ENCODE measurements at places on chromosomes 1 and 21.

GRCh38 chr1:63917571-63918417 lies 144.0 kb downstream of the ROR1 start:
- DNase-seq, result no peak

GRCh38 chr1:115133440-115133839 lies 44.1 kb upstream of the TSPAN2 start:
- DNase-seq, result no peak

DNA sequence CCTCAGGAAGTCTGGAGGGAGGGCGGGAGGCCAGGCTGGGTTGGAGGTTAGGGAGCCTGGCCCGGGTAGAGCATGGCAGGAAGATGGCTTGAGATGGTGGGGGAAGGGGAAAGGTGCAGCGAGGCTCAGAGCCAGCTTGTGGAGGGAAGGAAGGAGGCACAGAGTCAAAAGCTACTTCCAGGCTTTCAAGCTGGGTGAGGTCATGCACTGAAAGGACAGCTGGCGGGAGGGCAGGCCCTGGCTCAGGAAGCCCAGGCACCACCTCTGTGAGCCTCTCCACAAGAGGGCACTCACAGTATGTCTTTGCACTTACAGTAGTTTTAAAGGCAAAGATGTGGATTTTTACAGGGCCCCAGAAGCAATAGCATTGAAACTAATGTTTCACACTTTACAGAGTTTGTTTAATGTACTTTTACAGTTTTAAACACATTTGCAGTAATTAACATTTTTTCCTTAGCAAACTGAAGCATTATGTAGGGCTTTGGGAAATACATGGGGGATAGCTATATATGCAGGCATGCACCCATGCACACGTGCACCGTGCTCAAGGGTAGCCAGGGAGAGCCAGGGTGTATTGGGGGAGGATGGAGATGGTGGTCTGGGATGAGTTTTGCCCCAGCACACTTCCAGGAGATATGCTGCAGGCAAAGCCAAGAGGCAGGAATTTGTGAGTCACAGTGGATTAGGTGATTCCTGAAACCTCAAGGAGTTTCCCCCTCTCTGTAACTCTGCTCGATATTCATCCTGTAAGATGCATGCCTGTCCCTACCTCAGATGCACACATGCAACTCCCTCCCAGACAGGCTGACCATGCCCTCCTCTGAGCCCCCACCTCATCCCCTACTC lies 6.1 kb upstream of the ADAM15 start:
- peak; percentile 56 for DNase-seq

GRCh38 chr1:111538343-111539025 lies 35.1 kb upstream of the ADORA3 start:
- no peak for DNase-seq

- DNase-seq, result no peak
Observed at GRCh38 chr1:58466630-58467241, 79.8 kb downstream of the OMA1 start.

DNA sequence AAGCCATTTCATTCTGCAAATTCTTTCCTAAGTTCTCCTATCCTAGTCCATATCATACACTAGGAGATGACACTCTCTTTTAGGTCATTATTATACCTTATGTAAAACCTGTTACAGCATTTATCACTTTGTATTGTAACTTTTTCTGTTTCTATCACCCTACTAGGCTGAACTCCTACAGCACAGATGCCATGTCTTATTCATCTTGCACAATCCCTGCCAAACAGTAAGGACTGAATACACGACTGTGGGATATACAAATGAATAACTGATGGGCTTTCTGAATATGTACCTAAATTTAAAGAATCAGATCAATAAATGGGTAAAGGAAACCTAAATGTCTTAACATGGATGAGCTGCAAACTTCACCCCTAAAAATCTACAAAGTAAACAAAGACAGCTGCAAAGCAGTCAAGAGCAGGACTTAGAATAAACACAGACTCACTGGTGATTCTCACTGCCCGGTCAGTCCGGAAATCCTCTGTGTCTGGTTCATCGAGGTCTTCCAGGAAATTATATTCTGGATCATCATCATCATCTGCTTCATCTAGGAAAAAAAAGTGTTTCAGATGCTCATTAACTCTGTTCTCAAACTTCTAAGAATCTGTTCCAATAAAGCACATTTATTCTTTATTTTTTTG lies 62.3 kb downstream of the GON4L start:
- DNase-seq, result no peak

DNA sequence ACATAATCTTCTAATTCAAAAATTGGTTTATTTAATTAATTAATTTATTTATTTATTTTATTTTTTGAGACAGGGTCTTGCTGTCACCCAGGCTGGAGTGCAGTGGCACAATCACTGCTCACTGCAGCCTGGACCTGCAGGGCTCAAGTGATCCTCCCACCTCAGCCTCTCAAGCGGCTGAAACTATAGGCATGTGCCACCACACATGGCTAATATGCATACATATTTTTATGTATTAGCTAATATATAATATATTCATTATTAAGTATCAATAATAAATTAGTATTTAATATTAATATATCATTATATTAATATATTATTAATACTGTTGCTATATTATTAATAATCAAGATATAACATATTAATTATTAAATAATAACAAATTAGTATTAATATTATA lies 406.7 kb downstream of the GPATCH2 start:
- no peak for DNase-seq

GRCh38 chr1:98659879-98660278 lies 1.6 kb upstream of the SNX7 start:
- DNase-seq, result no peak

DNA sequence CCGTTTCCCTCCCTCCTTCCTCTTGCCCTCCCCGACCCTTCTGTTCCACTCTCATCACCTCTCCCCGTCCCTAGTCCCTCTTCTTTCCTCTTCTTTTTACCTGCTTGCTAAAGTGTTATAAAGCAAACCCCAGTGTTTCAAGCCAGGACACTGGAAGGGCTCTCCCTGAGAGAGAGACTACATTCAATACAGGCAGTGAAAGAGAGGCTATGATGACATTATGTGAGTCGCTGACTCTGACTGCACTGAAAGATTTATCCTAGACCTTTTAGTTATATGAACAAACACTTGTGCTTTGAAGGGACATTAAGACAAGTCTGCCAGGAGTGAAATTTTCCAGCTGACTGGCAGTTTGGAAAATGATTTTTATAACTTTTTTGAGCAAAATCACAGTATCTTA lies 155.7 kb downstream of the S1PR1 start:
- DNase-seq, result no peak

- DNase-seq, result no peak
Observed at GRCh38 chr1:211742272-211742671, 66.9 kb upstream of the NEK2 start.

DNA sequence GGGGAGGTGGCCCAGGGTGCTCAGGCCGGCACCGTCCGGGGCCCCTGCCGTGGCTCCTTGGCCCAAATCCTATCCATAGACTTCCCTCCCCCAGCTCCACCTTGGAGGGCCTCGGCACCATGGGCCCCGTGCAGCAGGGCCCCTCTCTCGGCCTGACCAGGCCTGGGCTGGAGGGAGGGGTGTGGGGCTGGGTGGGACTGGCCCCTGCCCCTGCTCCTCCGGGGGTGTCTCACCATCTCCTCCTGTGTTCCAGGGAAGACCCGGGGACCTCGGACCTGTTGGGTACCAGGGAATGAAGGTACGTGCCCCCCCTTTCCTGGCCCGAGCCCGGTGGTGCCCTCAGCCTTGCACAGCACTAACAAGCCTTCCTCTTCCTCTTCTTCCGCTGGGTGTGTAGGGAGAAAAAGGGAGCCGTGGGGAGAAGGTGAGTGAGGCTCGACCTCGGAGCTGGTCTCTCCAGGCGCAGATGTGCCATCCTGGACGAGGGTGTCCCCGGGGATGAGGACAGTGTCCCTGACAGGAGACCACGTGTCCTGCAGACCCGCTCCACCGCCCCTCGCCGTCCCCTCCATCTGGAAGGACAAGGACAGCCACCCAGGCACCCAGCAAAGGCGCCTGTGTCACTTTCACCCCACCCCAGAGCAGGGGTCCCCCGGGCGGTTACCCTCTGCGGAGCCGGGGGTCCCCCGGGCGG lies 7.9 kb downstream of the COL6A1 start:
- no peak for DNase-seq

GRCh38 chr1:78047631-78048030 lies 1.9 kb downstream of the GIPC2 start:
- DNase-seq, result no peak

- DNase-seq, result no peak
Observed at GRCh38 chr21:33682992-33683627, 40.8 kb downstream of the ITSN1 start.

- DNase-seq, result no peak
Observed at GRCh38 chr1:40244138-40244744, 3.5 kb upstream of the TMCO2 start.

GRCh38 chr1:161111117-161111516 lies 6.7 kb downstream of the PFDN2 start:
- DNase-seq, result no peak

DNA sequence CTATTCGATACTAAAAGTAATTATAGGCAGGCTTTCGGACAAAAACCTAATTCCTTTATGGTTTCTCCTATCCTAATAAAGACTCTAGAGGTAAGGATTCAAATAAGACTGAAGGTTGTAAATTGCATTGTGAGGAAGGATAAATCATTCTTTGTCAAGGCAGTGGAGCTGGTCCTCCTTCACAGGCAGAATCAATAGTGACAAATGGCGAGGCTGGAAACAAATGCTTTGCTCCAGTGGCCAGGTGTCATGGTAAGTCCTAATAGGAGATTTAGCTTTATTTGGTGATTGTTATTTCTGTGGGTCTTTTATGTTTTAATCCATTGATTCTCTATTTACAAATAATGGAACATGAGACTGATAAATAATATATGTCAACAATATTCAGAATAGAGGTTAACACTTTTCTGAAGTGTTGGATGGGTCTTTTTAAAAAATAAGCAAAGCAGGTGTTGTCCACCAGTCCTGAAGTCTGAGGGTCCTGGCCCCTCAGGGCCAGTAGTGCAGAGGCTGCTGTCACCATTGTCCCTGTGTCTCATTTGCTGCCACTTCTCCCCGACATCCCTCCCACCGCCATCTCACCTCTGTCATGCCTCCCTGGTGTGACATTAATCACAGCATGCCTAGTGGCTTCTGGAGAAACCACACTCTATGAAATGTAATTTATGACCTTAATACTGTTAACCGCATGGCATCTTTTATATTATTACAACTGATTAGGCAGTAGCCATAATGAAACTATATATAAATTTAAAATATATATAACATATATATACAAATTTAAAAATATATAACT lies 120.9 kb upstream of the MAGI3 start:
- no peak for DNase-seq

DNA sequence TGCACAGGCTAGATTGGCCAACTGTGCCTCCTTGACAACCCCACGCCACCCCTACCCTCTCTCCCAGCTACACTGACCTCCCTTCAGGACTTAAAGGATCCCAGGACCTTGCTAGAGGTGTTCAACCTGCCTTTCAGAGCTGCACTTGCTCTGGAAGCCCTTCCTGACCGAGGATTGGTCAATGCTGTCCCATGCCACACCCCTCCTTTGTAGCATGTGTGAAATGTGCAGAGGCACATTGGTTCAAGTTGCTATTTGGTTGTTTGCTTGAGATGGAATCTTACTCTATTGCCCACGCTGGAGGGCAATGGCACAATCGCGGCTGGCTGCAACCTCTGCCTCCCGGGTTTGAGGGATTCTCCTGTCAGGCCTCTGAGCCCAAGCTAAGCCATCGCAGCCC lies 21.8 kb downstream of the ACTA1 start:
- no peak for DNase-seq

- no peak for DNase-seq
Observed at GRCh38 chr1:110872366-110872744, 593 bp upstream of the CD53 start.

Data from GM12892 (cell line).